ENCODE measurements at places on chromosomes 3 and 15. TPM values are rescaled to one million over a fixed set of nuclear protein-coding genes. Genes with fewer than 3 reads are reported as not detected.

Gene CAMKV
- total RNA-seq: 0.77 TPM

Gene GOLGA8J
- not detected for total RNA-seq

Gene TLR9
- 0.16 TPM for total RNA-seq

Gene GXYLT2
- total RNA-seq: not detected

Gene OR5K2
- total RNA-seq: not detected

Gene ACKR4
- total RNA-seq: not detected

Measured in CD8-positive, alpha-beta memory T cell (primary cell).